ENCODE measurements at places on chromosomes 4 and X.

- no peak for DNase-seq
Measured at GRCh38 chr4:93414041-93414550, 414.5 kb upstream of the ATOH1 start.

- no peak for DNase-seq
Measured at GRCh38 chr4:37109756-37110155, 134.8 kb upstream of the NWD2 start.

GRCh38 chr4:182206916-182207315 lies 36.3 kb upstream of the TENM3 start:
- DNase-seq = no peak

DNA sequence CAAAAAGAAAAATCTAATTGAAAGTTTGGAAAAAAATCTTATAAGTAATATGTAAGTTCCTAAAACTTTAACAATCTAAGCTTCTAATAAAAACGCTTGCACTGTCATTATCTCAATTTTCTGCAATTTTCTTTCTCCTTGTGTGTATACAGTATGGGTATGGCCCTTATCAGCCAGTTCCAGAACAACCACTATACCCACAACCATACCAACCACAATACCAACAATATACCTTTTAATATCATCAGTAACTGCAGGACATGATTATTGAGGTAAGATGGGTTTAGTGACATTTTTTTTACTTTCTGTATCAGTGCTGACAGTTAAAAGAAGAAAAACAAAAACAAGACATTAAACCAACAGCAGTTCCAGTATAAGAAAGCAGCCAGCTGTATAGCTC lies 4.9 kb downstream of the STATH start:
- DNase-seq = no peak

DNA sequence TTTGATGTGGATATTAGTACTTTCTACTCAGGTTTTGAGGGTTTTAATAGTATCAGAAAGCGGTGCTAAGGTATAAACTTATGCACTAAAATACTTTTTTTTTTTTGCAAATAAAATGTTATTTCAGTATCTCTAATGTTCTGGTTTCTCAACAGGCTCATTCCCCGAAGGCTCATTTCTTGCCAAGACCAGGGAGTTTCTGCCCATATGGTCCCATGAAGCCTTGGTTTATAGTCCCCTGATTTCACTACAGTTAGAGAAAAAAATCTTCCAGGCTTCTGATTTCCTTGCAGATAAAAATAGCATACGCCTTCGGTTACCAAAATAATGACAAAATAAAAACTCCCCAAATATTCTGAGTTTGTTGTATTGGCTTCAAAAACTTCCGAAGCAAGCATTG lies 814.2 kb upstream of the PABPC4L start:
- DNase-seq = no peak

GRCh38 chr4:61200916-61201526 lies 895 bp downstream of the ADGRL3 start:
- DNase-seq = no peak
